Astrocyte of the spinal cord (primary cell): ENCODE measurements at places on chromosomes 2 and 18.

DNA sequence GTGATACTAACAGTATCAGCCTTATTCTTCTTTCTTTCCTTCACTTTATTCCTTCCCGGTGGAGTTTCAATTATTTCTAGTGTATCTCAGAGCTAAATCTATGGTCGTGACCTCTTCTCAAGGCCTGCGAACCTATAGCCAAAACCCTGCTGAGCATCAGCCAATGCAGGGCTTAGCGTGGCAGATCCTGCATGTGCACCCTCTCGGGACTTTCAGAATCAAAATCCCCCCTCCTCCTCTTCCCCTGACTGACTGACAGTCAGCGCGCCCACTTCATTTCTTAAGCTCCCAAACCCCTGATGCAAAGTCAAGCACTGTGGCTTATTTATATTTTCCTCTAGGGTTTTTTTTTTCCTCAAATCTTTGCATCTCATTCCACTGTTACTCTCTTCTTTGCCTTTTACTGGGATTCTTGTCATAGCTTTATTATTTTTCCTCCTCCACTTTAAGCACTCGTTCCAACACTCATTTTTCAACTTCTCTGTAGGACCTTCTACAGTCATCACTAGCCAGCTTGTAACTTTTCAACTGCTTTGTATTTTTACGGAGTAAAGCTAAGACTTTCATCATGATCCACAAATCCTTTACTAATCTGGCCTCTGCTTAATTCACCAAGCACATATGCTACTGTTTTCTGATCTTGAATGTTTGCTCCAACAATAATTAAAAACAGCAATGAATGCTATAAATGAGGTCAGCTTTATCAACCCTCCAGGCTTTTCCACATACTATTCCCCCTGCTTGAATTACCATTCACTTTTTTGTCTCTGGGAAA lies 896.5 kb upstream of the PIK3C3 start:
- DNase-seq: no peak

DNA sequence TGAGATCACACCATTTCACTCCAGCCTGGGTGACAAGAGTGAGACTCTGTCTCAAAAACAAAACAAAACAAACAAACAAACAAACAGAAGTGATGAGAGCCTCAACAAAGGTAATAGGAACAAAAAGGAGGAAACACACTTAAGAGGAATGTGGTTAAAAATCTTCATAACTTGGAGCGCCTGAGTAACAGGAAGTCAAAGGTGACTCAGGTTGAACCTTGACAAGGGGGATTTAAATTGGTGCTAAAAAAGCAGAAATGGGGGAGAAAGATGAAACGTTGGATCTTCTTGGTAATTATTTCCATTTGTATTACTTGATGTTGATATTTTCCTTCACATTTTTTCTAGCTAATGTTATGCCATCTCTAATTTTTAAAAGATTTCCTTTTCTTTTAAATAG lies 318.5 kb upstream of the TCF4 start:
- DNase-seq: no peak

GRCh38 chr18:10995550-10995949 lies 153.8 kb downstream of the PIEZO2 start:
- no peak for DNase-seq

GRCh38 chr2:190599546-190600220 lies 49.2 kb upstream of the NAB1 start:
- DNase-seq: no peak

GRCh38 chr18:46069524-46069923 lies 2.5 kb downstream of the PSTPIP2 start:
- no peak for DNase-seq

DNA sequence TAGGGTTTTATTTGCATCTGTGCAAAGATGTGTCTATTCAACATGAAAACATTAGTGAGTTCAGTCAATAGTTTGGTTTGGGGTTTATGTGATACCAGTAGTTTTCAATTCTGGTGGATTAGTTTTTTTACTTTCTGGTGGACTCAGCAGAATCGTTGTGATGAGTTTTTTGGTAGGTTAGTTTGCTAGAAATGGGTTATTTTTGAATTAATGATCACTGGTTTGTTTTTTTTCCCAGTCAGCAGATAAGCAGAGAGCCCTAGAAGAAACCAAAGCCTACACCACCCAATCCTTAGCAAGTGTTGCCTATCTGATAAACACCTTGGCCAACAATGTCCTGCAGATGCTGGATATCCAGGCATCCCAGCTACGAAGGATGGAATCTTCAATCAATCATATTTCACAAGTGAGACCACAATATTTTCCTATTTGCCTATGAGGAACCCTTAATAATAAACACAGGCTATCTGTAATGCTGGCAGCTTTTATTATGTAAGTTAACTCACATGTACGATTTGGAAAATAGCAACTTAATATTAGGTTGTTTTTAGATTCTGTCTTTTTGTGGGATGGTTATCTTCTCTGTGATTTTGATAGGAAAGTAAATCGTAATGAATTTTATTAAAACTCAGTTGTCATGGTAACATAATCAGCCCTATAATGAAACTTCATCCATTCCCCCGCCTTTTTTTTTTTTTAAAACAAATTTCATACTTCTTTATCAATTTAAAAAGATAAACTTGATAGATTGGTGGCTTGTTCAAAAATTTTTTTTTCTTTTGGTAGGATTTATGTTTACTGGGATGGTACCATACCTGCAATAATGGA lies 38.7 kb downstream of the ABI2 start:
- no peak for DNase-seq

DNA sequence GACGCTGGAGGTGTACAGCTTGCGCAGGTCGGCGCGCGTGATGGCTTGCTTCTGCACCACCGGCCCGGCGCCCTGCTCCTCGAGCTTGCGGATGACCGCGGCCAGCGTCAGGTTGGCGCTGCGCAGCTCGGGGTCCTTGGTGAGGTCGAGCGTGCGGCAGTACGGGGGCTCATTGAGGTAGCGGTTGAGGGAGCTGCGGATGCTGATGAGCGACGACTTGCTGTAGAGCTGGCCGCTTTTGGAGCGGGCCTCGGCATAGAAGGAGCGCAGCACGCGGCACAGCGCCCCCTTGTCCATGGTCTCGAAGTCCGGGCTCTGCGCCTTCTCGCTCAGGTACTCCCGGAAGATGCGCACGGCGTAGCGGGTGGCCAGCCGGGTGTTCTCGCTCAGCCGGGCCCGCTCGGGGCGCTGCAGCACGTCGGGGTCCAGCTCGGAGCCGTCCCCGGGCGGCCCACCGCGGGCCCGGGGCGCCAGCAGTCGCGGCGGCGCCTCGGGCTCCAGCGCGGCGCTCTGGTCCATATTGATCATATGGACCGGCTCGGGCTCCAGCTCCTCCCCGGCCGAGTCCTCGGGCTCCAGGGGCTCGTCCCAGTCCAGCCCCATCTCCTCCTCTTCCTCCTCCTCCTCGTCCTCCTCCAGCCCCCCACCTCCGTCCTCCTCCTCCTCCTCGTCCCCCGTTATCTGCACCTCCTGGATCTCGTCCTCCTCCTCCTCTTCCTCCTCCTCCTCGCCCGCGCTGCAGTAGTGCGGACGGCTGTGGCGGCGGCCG lies 523 bp downstream of the KCTD1 start:
- DNase-seq: peak; percentile 87

DNA sequence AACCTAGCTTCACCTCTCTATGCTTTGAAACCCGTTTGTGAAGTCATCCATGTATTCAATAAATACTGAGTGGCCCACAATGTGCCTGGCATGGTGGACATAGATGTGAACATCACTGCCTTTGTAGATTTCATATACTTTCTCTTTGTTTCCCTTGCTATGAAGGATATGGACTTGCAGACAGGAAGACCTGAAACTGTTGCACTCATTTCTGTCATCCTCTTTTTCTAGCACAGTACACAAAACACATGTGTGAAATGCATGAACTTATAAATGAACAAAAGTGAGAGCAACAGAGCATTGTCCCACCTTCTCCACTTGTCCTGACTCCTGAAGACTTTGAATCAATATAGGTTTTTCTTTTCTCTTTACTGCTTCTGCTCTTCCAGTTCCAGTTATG lies 249.4 kb upstream of the LINC00305 start:
- no peak for DNase-seq

GRCh38 chr2:131041402-131042147 lies 51.7 kb downstream of the FAM168B start:
- no peak for DNase-seq

- peak; percentile 45 for DNase-seq
Observed at GRCh38 chr18:69817335-69817940, 130.2 kb downstream of the CD226 start.

DNA sequence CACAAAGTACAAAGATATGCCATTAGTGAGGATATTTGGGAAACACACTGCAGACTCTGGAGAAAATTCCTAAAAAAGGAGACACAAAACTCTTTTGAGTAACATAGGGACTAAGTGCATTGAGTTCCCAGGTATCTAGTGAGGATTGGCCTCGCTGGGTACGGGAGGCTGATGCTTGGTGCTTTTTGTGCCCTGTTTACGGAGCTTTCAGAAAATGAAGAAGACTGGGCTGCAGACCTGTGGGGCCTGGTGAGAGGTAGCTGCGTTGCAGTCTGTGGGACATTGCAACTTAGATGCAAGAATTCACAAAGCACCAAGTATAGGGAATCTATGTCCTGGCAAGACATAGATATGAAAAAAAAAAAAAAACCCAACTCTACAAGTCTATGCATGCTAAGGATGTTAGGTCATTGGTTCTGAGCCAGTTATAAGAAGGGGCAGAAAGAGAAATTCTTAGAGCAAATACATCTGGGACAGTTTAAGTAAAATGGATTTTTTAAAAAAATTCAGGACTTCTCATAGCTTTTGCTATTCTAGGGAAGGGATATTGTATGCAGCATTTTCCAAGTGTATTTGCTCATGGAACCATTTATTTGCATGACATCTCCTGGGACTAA lies 156.0 kb downstream of the SLC4A3 start:
- no peak for DNase-seq

- DNase-seq: peak; percentile 75
Observed at GRCh38 chr2:179422037-179422643, 157.5 kb upstream of the SESTD1 start.

DNA sequence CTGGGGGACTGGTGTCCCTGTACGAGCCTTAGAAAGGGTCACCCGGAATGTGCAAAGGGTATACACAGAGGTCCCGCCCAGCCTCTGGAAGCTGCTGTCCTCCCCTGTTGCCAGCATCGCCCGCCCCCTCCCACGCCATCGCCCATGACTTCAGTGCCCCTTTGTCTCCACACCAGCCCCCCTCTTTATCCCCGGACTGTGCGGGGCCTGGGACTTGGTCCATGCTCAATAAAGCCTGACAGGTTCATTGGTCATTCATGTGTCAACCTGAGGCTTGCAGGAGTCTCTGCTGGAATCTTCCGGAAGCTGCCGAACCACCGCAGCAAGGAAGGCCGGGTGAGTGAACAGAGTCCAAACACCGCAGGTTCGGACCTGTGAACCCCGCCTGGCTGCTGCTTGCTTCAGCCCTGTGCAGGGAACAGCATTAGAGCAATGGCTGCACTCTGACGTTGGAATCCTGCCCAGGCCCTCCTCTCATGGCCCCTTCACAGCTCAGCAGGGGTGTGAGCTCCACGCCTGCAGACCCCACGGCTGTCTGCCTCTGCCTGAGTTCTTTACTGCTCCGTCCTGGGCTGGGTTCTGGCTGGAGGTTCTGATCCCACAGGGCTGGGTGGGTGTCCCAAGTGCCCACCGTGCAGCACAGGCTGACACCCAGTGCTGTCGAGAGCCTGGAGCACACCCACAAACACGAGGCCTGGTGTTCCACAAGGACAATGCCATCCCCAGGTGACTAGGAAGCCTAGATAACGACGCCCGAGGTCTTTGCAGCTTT lies 96.5 kb downstream of the SEPTIN10 start:
- DNase-seq: no peak

- no peak for DNase-seq
Observed at GRCh38 chr2:10541775-10542432, 93.8 kb upstream of the ODC1 start.

DNA sequence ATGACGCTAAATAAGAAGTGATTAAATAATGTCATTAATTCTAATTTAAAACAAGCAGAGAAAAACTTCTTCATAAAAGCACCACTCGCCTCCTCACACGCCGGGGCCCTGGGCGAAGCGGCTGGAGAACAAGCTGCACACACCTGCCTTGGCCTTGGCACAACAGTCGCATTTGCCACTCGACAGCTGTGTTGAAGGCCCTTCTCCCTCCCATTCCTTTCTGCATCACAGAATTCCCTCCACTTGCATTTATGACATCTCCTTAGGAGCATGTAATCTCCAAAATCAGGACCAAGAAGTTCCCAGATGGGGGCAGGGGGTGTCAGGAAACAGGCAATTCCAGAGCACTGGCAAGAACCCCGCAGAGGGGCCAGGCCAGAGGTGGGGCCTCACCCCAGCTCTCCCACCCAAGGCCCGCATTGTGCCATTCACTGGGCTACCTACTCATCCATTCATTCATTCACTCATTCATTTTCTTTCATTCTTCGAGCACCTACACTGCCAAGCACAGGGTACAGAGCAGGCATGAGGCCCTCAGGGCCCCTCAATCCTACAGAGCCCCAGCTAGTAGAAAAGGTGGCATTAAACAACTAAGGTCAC lies 6.4 kb downstream of the HDAC4 start:
- DNase-seq: no peak

DNA sequence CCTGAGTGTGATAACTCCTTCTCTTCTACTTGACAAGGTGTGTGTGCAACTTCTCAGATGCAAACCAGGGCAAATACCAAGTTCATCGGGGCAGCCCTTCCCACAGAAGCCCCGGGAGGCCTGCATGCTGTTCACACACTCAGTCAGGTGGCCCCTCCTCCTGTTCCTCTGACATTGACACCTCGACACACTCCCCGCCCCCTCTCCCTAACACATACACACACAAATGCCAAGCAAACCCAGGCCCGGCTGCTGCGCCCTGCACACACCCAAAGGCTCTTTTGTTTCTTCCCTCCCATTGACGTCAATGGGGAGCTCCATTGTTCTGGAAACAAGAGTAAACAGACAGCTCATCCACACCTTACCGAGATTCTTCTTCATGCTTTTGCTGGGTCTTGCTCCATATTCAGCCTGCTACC lies 1.7 kb upstream of the PER2 start:
- DNase-seq: peak; percentile 43
